ENCODE measurements at places on chromosomes 11 and 22.
A peak's percentile ranks its signal among the peaks of the same experiment; 100 is the strongest.

DNA sequence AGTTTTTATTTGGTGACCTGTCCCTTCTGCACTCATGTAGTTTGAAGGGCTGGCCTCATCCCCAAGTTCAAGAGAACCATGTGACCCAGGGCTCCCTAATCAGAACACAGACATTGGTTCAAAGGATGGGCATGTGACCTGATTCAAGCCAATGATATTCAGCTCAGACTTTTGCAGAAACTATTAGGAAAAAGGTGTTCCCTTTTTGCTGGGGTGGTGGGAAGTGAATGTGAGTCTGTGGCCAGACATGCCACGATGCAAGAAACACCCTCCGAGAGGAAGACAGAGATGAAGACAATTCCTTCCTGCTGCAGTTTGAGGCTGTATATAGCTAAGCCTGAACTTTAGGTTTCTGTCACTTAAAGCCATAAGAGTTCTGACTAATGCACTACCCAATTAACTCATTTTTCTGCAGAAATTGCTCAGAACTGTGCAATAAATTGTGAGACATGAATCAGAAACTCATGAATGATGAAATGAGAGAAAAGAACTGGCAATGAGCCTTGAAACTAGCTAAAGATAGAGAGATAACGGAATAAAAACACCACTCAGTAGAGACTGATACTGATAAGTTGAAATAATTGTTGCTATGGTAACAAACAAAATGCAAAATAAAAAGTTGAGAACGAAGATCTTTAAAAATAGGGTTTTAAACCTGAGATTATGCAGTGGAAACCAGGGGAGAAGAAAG, 9.2 kb upstream of the MAPK1 start:
- DNase-seq: no peak

- DNase-seq: no peak
These were observed 8.0 kb downstream of the ARFGAP3 start for GRCh38 chr22:42848941-42849550.

DNA sequence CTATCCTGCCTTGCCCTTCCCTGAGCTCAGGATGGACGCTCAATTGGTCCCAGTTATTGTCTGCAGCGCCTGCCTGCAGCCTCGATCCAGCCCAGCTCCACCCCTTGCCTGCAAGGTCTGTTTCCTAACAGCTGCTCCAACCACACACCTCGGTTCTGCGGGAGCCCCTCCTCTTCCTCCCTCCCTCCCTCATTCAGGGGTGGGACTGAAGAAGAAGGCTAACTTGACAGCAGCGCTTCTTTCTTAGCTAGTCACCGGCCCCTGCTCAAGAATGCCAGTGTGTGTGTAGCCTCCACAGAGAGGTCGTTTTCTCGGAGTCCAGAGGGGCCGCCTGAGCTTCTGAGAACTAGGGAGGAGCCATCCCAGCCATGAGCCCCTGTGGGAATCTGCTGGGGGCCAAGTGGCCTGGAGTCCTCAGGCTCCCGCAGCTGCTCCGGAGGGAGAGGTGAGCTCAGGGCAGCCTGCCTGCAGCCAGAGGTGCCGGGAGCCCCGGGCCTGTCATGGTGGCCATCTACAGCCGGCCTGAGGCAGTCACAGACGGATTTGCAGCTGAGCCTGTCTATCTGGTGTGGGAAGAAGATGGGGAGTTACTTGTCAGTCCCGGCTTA, 36.1 kb downstream of the LIMK2 start:
- peak; percentile 60 for DNase-seq

- DNase-seq: no peak
These were observed 5.2 kb upstream of the WEE1 start for GRCh38 chr11:9568161-9568853.

DNA sequence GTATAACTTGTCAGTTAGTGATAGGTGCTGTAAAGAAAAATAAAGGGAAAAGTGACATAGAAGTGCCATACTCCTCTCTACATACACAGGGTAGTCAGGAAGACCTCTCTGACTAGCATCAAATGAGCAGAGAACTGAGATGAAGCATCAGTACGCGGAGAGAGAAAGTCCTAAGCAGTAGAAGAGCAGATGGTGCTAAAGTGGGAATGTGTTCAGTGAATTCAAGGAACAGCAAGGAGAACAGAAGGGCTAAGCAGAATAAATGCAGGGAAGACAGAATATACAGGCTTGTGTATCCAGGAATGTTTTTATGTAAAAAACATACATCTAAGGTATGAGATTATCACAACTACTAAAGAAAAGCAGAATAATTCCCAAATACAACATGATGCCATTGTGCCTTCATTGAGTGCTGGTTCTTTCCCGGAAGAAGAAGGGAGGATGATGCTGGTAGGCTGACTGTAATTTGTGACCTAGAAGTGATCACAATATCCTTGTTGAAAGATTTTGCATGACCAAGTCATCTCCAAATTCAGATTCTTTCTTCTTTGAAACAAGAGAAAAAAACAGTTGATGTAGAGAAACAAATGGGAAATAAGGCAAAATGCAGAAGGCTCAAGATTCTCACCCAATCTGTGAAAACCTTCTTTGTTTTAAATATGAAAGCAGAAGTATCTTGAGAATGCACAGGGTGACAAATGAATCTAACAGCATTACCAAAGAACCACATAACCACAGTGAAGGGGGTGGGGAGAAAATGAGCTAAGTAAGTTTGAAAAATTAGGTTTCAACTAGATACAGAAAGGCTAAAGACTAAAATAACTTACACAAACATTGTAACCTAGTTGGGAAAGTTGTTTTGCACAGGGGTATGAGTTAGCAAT, 20.5 kb downstream of the MRE11 start:
- DNase-seq: peak; percentile 5

DNA sequence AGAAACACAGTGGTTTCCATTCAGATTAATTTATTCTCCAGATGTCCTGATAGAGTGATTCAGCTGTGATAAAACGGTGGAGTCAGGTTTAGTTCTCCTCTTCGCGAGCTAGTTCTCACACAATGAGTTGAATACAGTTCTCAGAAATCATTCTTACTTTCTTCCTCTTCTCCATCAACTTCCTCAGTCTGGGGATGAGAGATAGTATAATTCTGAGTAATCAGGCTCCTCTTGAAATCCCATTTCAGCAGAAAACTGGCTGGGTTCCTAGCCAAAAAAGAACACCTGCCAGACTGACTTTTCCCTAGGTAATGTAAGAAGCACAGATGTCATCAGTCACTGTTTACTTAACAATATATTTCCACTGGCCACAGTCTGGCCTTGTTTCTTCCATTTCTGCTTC, 76.7 kb downstream of the SVIP start:
- DNase-seq: no peak

GRCh38 chr11:16347928-16348685, 8.2 kb downstream of the SOX6 start:
- DNase-seq: no peak

DNA sequence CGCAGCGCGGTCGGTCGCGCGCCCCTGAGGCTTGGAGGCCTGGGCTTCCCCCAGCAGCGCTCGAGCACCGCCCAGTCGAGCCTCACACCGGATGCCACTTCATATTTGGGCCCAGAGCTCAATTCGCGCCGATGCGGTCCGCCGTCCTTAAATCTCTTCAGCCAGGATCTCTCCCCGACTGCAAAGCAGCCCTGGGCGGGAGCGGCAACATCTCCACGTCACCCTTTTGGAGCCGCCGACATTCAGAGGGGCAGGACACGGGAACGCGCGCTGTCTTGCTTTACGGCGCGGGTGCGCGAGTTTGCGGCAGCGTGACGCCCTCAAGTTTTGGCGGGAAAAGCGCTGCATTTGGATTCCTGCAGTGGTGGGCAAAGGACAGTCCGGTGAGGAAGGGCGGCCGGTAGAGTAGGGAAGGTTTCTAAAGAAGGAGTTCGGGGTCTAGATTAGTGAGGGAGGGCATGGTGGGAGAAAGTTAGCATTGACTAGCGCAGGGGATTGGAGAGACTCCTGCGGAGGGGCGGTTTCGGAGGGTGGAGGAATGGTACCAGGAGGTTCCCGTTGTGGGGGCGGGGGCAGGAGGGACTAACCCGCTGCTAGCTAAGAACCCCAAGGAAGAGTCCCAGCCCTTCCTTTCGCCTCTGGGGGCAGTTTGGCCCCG, 796 bp downstream of the CHEK1 start:
- DNase-seq: peak; percentile 71

- no peak for DNase-seq
These were observed 184.2 kb downstream of the MN1 start for GRCh38 chr22:27617214-27617881.

DNA sequence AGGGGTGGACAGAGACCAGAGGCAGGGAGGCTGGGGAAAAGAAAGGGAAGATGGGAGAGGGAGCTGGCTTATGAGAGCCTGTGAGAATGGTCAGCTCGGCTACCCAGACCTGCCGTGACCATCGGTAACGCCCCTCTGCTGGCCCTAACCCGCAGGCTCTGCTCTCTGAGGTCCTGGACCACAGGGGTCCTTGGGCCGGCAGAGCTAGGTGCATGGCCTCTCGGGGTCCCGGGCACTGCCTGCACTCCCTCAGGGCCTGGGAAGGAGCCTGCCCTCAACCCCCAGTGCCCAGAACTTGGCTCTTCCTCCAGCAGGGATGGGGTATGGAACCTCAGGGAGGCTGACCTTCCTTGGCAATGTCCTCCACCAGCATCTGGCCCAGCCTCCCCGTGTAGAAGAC, 13.2 kb downstream of the GGT5 start:
- DNase-seq: no peak

DNA sequence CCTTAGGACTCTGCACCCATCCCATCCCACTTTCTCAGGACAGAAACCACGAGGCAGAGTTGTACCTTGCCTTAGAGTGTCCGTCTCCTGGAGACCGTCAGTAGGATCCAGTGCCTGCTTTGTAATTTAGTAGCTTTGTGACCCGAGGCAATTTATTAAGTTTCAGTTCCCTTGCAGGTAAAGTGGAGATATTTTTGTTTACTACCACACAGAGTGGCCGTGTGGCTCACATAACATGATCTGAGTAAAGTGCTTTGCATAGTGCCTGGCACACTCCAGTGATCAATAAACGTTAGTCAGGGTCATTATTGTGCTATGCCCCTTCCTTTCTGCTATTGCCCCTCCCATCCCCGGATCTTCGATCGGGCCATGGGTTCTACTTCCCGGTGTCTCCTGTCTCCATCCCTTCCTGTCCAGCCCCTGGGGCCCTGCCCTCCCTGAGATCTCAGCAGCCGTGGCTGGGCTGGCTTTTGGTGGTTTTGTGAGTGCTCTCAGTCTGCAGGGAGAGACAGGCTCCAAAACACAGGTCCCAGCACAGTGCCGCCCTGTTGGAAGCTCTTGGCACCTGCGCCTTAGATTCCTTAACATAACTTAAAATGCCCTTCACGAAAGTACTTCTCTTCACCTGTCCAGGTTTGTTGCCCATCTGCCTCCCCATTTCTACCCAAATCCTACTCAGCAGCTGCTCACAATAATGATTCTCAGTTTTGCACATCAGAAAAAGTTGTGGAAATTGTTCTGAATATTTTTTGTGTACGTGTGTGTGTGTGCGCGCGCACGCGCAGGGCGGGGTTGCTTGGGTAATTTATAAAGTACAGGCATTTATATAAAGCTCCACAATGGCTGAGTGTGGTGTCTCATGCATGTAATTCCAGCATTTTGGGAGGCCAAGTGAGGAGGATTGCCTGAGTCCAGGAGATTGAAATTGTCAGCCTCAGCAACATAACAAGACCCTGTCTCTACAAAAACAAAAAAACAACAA, 753.7 kb downstream of the NTM start:
- DNase-seq: no peak

- peak; percentile 82 for DNase-seq
These were observed 45.1 kb downstream of the C11orf96 start for GRCh38 chr11:43987384-43988039.

DNA sequence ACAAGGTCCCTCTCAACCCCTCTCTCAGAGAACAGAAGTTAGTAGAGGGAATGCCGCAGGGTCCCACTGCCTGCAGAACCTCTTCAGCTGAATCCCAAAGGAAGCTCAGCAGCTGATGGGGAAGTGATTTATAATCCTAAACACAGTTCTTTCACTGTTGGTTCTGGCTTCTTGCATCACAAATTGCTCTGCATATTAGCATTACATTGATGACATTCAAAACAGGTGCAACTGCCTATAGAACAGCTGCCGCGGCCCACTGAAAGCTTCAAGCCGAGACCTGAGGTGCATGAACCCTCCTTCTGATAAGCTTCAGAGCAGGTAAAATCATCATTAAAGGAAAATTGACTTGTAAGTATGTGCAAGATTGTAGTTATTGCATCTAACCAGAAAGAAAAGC, 75.2 kb upstream of the KIRREL3 start:
- no peak for DNase-seq

GRCh38 chr11:47329431-47329986, 23.0 kb downstream of the MYBPC3 start:
- no peak for DNase-seq

DNA sequence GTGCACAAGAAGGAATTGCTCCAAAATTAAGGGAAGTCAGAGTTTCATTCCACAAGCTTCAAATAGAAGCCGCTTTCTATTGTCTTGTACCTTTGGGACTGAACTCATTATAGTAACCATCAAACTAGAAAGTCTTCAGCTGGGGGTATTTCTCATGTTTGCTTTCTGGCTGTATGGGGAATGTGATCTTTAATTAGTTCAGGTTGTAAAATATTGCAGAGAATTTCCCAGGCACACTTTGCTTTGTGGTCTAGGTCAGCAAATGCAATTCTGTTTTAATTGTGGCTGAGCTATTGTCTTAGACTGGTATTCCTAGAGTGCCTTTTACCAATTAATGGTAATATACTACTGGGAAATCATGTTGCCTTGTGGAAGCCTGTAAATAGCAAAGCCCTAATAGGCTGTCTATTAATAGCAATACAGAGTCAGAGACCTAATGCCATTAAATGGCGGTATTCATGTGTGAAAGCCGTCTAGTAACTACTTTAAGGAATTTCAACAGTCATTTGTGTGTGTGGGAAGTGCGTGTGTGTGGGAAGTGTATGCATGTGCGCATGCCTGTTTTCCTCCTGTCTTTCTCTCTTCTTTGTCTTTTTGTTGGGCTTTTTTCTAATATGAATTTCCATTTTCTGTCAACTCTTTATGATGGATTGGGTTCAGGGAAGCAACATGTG, 276.6 kb downstream of the FAT3 start:
- DNase-seq: no peak

- DNase-seq: no peak
These were observed 8.4 kb upstream of the FLI1 start for GRCh38 chr11:128685402-128686020.

- DNase-seq: no peak
These were observed 1.1 kb downstream of the FCHSD2 start for GRCh38 chr11:73141031-73141308.

DNA sequence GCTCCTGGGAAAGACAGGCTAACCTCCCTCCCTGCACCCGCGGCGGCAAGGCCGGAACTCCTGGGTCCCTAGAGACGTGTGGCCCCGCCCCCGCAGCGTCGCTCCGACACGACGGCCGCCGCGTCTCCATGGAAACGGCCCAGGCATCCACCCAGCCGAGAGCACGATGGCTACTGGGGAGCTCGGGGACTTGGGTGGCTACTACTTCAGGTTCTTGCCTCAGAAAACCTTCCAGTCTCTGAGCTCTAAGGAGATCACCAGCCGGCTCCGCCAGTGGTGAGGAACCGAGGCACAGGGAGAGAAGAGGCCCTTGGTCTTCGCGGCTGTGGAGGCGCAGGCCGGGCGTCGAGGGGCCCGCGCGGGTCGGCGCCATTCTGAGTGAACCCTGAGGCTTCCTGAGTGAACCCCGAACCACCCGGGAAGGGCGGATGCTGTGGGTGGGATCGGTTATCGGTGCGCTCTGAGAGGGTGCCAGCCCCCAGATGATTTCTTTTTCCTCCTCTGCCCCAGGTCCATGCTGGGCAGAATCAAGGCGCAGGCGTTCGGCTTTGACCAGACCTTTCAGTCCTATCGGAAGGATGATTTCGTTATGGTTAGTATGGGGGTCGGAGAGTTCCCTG, at the start of gene CFAP300:
TSS of gene CFAP300 (plus strand) at position 133 of the 620 bp plus-strand sequence. CDS start at position 167, 34 bp downstream.
- peak; percentile 56 for DNase-seq
